ENCODE measurements at places on chromosomes 16 and 17.

GRCh38 chr16:19184823-19185509, 16.9 kb downstream of the SYT17 start:
- DNase-seq: no peak

DNA sequence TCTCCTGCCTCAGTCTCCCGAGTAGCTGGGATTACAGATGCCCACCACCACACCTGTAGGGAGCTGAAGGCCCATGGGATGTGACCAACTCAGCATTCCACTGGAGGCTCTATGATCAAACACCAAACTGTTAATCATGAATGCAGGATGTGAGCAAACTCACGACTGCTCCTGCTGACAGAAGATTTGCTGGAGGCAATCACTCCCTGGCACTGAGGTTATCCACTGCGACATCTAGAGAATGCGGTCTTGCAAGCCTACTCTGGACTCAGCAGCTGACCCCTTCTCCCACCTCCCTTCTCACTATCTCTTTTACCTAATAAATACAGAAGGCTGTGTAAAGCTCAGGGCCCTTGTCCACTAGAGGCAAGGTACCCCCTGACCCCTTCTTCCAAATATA, 4.9 kb downstream of the TEX14 start:
- no peak for DNase-seq

DNA sequence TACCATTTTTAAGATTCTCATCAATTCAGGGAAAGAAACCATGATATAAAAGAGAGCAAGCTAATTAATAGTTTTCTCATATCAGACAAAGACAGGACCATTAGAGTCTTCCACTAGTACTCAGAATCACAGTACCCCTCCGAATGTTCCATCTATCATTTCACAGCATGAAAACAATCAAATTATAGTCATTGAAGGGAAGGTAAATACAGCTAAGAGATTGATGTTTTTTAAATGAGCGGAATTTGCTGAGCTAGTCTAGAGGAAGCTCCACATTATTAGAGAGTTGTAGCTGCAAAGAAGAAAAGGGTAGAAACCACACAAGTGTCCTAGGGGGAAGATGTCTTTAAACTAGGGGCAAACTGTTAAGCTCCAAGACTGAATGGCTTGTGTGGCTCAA, 808.9 kb downstream of the CDH11 start:
- no peak for DNase-seq

DNA sequence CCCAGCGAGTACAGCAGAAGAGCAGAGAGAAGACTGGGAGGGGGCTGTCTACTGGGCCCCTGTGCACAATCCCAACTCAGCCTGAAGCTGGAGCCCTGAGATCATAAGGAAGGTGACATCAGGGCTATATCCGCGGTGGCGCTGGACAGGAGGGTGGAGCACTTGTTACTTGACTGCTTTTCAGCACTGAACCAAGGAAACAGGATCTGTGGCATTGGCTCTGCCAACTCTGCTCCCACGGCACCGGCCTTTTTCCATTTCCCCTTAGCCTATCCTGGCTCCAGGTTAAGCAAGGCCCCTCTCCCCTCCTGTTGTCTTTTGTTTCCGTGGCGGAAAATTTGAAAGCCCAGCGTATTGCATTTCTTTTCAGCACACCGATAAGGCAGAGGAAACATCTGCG, 125.0 kb upstream of the IRX3 start:
- DNase-seq: no peak

GRCh38 chr16:8505327-8505991, 84.9 kb downstream of the TMEM114 start:
- DNase-seq: no peak
